ENCODE measurements at places on chromosomes 4 and X.
A peak's percentile ranks its signal among the peaks of the same experiment; 100 is the strongest.

- DNase-seq: no peak
These were observed 210.4 kb upstream of the GALNTL6 start for GRCh38 chr4:171602638-171603355.

- DNase-seq: no peak
These were observed 182.8 kb downstream of the QDPR start for GRCh38 chr4:17329046-17329445.

GRCh38 chr4:187181054-187181453 lies 457.4 kb upstream of the FAT1 start:
- DNase-seq: no peak

DNA sequence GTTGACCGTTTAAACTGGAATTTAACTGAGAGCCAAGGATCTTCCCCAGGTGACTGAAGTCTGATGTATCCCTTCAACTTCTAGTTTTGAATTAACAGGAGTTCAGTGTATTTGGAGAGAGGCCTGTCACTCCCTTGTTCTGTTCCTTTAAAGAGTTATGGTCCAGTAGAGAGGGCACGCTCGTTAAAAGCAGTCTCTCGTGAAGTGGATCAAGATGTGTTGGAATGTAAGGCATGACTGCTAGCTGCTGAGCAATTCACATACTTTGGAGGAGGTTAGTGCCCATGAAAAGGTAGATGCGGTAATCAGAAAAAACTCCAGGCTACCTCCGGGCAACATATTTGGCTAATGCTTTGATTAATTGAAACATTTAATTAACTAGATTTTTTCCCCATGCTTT lies 65.7 kb downstream of the SHROOM2 start:
- peak; percentile 82 for DNase-seq

DNA sequence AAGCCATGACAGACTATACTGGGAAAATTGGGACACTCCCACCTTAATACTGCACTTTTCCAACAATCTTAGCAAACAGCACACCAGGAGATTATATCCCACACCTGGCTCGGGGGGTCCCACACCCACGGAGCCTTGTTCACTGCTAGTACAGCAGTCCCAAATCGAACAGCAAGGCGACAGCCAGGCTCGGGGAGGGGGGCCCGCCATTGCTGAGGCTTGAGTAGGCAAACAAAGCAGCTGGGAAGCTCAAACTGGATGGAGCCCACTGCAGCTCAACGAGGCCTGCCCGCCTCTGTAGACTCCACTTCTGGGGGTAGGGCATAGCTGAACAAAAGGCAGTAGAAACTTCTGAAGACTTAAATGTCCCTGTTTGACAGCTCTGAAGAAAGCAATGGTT lies 118.3 kb downstream of the MAGEB5 start:
- DNase-seq: no peak

All from Caki2 (cell line).